ENCODE measurements at places on chromosomes 11 and 22. TPM values are rescaled to one million over a fixed set of nuclear protein-coding genes. Genes with fewer than 3 reads are reported as not detected.

The OR8G5 gene
- not detected for total RNA-seq

The GLYATL1 gene
- not detected for total RNA-seq

The SMTNL1 gene
- total RNA-seq, result not detected

The SERPING1 gene
- 192 TPM for total RNA-seq

The HDHD5 gene
- total RNA-seq, result 57.8 TPM

The L3MBTL2 gene
- 15.1 TPM for total RNA-seq

The ABCG4 gene
- 1.3 TPM for total RNA-seq

The JAM3 gene
- 28.3 TPM for total RNA-seq

The SLC1A2 gene
- total RNA-seq, result 25.8 TPM

The CARD18 gene
- not detected for total RNA-seq

The ARHGAP8 gene
- total RNA-seq, result not detected
